ENCODE measurements at places on chromosomes 12 and 14.

DNA sequence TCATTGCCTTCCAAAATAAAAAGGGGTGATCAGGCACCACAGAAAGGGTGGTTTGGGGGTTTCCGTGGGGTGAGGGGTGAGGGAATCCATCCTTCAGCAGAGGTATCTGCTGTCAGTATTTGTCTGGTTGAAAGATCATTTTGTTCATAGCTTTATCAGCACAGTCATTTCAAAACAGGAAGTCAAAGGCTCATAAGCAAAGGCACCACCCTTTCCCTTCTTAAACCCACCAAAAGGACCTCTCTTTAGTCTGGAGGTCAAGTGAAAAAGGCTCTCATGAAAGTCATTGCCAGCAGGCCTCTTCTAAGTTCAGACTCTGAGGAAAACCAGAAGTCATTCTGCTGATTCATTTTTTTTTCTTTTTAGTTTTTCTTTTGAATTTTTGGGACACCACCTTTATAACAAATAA lies 6.2 kb downstream of the CHST11 start:
- no peak for DNase-seq

DNA sequence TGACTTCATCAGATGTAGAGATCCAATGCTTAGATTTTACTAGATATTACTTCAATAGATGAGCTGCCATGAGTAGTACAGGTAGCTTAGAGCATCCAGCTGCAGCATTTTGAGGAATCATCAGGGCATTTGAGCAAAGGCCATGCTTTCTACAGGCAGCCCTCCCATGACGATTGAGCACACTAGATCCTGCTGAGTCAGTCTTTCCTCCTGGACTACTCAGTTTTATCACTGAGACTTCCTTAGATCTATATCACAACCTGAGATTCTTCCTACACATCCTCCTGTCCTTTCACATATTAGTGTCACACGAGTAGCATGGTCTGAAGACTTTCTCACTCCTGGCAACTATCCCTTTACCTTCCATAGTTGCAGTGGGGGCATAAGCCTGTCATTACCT lies 1401.8 kb downstream of the FSCB start:
- DNase-seq = no peak

DNA sequence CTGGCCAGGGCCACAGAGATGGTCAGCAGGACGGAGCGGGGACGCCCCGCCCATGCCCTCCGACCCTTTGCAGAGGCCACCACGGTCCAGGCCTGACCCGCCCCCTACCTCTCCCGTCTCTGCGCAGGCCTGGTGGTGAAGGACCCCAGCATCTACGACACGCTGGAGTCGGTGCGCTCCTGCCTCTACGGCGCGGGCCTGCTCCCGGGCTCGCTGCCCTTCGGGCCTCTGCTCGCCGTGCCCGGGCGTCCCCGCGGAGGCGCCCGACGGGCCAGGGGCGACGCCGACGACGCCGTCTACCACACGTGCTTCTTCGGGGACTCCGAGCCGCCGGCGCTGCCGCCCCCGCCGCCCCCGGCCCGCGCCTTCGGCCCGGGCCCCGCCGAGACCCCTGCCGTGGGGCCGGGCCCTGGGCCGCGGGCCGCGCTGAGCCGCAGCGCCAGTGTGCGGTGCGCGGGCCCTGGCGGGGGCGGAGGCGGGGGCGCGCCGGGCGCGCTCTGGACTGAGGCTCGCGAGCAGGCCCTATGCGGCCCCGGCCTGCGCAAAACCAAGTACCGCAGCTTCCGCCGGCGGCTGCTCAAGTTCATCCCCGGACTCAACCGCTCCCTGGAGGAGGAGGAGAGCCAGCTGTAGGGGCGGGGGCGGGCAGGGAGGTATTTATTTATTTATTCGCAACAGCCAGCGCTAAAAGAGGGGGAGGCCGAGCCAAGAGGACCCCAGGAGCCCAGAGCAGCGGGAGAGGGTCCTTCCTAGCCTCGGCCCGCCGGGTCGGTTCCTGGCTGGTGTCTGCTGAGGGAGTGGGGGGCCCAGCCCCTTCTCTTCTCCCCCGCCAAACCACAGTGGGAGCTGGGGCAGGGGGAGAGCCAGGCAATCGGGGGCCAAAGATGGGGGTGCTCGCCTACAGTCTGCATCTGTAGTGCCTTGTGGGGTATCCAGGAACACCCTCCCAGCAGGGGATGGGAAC lies 8.1 kb downstream of the TAMALIN start:
- DNase-seq = no peak

DNA sequence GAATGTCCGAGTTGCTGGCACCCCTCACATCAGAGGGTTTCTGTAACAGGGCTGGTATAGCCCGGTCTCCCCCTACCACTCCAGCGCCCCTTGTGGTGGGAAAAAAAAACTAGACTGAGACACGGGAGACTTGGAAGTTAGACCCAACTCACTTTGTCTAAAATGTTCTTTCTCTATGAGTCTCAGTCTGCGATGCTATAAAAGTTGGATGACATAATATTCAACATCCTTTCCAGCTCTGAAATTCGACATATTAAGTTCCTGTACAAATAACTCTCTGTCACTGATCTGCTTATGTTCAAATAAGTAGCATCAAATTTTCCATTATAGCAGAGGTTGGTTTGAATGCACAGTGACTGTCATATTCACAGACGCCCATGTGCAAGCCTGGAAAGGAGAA lies 25.7 kb upstream of the TC2N start:
- no peak for DNase-seq

DNA sequence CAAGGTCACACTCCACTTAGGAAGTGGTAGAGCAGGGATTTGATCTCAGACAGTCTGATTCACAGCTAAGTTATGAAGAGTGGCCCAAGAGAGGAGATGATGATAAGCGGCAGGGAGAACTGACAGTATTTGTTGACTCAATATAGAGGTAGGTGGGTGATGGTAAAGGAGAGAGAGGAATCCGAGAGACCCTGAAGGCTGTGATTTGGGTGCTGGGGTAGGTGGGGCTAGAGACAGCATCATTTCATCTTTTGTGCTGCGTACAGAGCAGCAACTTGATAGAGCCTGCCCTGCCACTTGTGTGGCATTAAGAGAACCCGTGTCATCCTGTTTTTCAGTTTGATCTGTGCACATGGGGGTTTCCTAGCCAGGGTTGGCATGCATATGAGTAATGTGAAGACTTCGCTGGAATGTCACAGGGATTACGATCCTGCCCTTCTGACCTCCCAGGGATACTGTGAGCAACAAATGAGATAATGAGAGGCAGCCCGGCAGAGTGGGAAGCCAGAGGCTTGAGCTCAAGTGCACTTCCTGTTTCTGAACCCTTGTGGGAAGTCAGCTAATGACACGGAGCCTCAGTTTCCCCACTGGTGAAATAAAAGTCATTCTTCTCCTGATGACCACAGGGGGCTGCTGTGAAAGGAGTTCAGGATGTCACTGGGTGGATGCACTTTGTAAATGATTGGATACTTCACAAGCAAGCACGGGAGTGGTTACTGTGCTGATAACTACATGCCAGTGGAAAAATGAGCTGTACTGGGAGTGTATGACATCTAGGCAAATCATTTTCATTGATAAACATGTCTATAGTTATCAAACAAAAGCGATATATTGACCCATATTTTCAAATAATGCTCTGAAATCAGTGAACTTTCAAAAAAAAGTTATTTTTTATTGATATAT lies 59.5 kb upstream of the IGF1 start:
- no peak for DNase-seq

- no peak for DNase-seq
Measured at GRCh38 chr12:25659621-25660020, 106.5 kb upstream of the LMNTD1 start.

- no peak for DNase-seq
Measured at GRCh38 chr12:64173456-64173855, 48.6 kb downstream of the KICS2 start.

GRCh38 chr12:116346741-116347140 lies 69.2 kb upstream of the MED13L start:
- DNase-seq = no peak

DNA sequence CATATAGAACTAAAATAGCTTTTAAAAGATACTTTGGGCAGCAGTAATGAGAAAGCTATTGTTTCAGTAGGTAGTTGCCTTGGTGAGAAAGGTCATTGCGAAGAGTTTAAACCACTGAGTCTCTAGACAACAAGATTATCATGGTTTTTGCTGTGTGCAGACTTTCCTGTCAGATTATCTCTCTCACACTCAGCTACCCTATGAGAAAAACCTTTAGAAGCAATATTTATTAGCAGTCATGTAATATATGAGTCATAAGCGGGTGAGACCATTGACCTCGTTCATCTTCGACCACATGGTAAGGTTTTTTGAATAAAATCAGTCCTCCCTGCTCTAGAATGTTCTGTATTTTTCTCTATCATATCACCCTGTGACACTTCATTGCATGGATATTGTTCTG lies 59.9 kb downstream of the GPR65 start:
- no peak for DNase-seq

- no peak for DNase-seq
Measured at GRCh38 chr14:67538501-67538900, 5.4 kb downstream of the PLEKHH1 start.
